ENCODE measurements at places on chromosomes 12 and 14.

GRCh38 chr12:17383321-17383720 is 706.7 kb downstream of the RERGL start:
- no peak for DNase-seq

GRCh38 chr14:82113710-82114109 is 580.1 kb upstream of the SEL1L start:
- DNase-seq, result no peak

GRCh38 chr14:81662570-81663197 is 129.0 kb upstream of the SEL1L start:
- no peak for DNase-seq

- DNase-seq, result no peak
Observed at GRCh38 chr12:94863321-94864035, 140.0 kb downstream of the NDUFA12 start.

GRCh38 chr14:81219759-81220579 is 790 bp downstream of the GTF2A1 start:
- peak; percentile 29 for DNase-seq

GRCh38 chr14:28778138-28779117 is 11.8 kb downstream of the FOXG1 start:
- DNase-seq, result no peak

DNA sequence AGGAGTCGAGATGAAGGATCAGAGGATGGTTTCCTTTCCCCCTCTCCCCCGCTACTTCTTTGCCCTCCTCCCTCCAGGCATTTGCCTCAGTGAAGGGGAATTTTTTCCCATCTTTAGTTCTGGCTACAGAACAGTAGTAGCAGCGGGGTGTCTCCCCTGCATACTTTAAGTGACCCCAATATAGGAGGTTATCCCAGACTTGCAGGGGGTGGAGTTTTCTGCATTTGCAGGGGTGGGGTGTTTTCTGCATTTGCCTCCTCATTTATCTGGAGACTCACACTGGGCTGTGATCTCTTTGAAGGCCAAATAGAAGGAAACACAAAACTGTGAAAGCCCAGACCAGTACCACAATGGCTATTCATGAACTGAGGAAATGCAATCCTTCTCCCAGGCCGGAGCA is 19.8 kb downstream of the PTPRB start:
- DNase-seq, result no peak

DNA sequence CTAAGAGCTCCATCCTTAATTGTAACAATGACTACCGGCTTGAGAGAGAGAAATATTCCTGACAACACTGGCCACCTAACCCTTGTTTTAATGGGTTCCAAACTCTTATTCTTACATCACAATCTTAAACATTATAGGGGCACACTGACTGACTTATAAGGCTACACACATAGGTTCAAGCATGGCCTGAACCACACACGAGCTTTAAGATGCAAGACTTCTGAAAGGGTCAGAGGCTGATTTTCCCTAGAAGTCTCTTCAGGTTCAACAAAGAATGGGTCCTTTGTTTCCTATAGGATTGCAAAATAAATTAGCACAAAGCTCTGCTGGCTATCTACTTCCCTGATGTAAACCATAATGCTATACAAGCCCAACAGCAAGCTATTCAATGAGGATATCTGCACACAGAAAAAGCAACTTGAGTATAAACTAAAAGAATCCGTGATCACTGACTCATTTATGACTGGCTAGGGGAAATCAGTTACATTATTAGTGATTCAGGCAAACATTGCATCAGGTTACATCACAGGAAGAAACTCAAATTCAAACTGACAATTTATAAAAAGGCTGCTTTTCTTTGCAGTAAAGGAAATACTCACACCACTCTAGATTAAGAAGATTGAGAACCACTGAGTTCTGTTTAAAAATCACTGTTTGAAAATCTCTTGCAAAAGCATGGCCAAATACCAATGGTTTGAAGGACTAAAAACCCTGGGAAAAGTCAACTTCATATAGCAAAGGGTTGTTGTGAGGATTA is 8.5 kb downstream of the BTG1 start:
- DNase-seq, result no peak

DNA sequence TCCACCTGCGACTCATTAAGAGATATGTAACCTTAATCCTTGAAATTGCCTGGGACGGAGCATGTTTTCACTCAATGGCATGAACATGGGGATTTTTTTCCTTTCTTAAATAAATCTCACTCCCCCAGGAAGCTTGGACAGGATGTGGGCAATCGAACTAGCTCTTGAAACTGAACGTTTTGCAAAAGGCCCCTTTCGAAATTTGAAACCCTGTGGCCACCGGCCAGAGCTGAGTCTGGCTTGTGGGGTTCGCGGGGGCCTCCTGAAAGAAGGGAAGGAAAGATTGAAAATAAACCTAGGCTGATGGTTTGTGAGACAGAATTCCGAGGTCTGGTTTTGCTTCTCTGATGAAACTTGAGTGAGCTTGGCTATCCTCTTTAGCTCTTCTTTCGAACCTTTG is 101.4 kb upstream of the RTL1 start:
- DNase-seq, result no peak

- DNase-seq, result no peak
Observed at GRCh38 chr14:66698503-66698902, 190.6 kb downstream of the GPHN start.

DNA sequence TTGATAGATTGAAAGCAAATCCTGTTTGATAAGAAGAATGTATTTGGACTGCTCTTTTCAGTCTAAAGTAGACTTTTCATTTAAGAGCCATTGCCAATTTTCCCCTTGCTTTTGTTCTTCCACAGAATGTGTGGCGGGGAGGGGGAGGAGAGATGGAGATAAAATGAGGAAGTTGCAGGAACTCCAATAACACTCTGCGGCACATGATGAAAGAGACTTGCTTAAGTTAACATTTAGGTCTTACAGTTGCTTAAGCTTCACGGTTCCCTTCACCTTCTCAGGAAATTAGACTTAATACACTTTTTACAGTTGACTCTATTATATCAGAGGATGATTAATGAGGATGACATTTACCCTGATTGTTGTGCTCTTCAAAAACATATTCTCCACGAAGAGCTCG is 537.3 kb downstream of the TMTC2 start:
- DNase-seq, result no peak

- DNase-seq, result no peak
Observed at GRCh38 chr14:74599321-74599761, 12.7 kb downstream of the LTBP2 start.

GRCh38 chr14:70885343-70886022 is 21.8 kb upstream of the PCNX1 start:
- peak; percentile 85 for DNase-seq

GRCh38 chr12:92039046-92039445 is 106.6 kb downstream of the BTG1 start:
- DNase-seq, result no peak

GRCh38 chr12:116143909-116144308 is 133.6 kb downstream of the MED13L start:
- DNase-seq, result no peak

GRCh38 chr14:68796418-68797101 is 3.7 kb upstream of the ZFP36L1 start:
- DNase-seq, result no peak

All from activated naive CD4-positive, alpha-beta T cell treated with anti-CD3 and anti-CD28 coated beads for 36 hours (primary cell).